Natural killer cell treated with Interleukin-12 subunit alpha and Interleukin-12 subunit beta and Interleukin-15 and Interleukin-18, amount 100 ng/mL, for 72 hours (primary cell): ENCODE measurements at places on chromosomes 7 and 10.

DNA sequence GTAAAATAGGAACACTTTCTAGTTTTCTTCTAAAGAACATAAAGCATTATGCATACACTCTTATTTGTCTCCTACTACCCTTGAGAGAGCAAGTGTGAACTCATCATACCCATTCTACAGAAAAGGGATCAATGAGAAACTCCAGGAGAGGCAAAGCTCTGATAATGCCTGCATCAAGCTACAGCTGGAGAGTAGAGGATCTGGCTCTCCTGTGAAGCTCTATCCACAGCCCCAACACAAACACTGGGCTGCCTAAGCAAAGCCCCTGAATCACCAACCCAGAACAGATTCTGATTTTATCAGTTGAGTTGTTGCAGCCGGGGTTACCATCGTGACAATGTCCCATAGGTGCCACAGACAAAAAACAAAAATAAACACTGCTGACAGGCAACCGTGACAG, 74.9 kb downstream of the NUDCD3 start:
- no peak for DNase-seq

- DNase-seq: no peak
Measured at GRCh38 chr10:35907548-35907947, 265.5 kb upstream of the FZD8 start.

- DNase-seq: no peak
Measured at GRCh38 chr10:74174521-74174920, 23.5 kb downstream of the ADK start.

DNA sequence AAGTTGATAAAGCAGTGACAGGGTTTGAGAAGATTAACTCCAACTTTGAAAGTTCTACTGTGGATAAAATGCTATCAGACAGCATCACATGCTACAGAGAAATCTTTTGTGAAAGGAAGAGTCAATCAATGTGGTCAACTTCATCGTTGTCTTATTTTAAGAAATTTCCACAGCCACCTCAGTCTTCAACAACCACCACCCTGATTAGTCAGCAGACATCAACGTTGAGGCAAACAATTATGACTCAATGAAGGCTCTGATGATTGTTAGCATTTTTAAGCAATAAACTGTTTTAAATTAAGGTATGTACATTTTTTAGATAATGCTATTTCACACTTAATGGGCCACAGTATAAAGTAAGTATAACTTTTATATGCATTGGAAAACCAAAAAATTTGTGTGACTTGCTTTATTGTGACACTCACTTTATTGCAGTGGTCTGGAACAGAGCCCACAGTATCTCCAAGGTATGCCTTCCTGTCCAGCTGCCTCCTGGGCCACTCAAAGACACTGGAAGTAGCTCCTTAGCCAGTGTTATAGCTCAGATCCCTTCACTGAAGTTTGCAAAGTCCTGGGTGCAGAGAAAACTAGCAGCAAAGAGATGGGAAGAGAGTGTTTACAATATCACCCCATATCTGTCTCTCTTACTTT, 293.1 kb downstream of the ARHGAP12 start:
- no peak for DNase-seq

DNA sequence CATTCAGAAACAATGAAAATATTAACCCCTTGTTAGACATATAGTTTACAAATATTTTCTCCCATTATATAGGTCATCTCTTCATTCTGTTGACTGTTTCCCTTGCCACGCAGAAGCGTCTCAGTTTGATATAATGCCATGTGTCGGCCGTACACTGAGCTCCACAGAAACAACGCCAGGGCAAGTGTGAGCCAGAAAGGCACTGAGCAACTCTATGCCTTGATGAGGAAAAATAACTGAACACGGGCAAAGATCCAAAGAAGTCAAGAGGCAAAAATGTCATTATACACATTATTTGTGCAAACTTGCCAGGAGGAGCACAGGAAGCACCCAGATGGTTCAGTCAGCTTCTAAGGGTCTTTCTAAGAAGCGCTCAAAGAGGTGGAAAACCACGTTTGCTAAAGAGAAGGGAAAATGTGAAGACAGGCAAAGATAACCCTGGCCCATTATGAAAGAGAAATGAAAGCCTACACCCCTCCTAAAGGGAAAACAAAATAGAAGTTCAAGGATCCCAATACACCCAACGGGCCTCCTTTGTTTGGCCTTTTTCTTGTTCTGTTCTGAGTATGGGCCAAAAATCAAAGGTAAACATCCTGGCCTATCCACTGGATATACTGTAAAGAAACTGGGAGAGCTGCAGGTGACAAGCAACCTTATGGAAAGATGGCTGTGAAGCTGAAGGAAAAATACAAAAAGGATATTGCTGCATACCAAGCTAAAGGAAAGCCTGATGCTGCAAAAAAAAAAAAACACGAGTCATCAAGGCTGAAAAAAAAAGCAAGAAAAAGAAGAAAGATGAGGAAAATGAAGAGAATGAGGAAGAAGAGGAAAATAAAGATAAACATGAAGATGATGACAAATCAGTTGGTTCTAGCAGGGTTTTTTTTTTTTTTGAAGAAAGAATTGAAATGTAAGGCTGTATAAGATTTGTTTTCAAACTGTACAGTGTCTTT, 15.5 kb downstream of the ARHGAP12 start:
- DNase-seq: no peak

- DNase-seq: peak; percentile 44
Measured at GRCh38 chr7:5627745-5628547, 153.5 kb downstream of the RNF216 start.

DNA sequence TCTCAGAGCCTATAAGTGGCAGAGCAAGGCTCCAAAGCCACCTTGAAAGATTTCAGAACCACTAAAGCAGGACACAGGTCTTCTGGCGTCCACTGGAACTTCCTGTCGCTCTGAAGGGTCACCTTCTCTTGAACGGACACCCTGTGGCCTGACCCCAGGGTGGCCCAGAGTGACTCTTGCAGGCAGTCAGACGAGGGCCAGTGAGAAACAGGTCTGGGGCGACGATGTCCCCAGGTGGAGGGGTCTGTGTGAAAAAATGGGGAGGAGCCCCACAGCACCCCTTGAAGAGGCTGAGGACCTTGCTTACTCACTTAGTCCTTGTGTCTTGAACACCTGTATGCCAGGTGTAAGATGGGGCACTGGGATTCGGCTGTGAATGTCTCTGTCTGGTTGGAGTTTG, 946 bp upstream of the RASGEF1A start:
- DNase-seq: no peak

- no peak for DNase-seq
Measured at GRCh38 chr7:106767078-106767477, 98.0 kb upstream of the PIK3CG start.

DNA sequence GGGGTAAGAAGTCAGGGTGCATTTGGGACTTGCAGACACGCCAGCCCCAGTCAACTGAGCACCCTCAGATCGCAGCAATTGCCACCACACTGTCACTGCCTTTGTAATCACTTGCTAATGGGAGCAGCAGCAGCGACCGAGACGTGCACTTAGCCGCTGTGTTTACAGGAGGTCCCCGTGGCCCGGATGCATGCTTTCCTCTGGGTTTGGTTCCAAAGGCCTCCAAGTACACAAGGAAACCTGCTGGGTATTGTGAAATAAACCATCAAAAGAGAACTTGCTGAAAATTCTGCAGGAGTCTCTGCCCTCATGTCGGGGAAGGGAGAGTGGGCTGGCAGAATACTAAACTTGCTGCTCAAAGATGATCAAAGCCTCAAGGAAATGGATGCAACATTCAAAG, 341.7 kb downstream of the DNAJB6 start:
- DNase-seq: peak; percentile 23

GRCh38 chr7:80087771-80088170, 46.9 kb upstream of the GNAI1 start:
- DNase-seq: no peak

DNA sequence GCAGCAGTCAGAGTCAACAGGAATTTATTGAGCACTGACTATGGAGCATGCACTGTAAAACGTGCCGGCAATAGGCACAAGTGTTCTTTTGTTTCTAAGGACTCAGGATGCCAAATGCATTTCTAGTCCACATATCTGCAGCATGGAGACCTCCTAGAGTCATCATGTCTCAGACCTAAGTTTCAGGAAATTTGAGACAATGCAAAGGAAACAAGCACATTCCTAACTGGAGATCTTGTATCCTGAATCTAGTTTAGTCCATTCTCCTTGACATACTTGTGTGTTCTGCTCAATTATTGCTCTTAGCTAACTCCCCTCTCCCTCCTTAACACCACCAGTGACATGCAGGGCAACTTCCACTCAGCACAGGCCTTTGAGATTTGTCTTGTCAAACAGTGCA, 173.2 kb downstream of the ZNF438 start:
- no peak for DNase-seq

- no peak for DNase-seq
Measured at GRCh38 chr7:32868116-32868515, 23.4 kb downstream of the KBTBD2 start.
